ENCODE measurements at places on chromosomes 7 and 10. TPM values are rescaled to one million over a fixed set of nuclear protein-coding genes. Genes with fewer than 3 reads are reported as not detected.

FANK1 gene
- total RNA-seq, result 1.4 TPM

CROT gene
- total RNA-seq, result 6.6 TPM

SPDYE6 gene
- not detected for total RNA-seq

CNNM2 gene
- total RNA-seq, result 3.2 TPM

ADAM22 gene
- total RNA-seq, result 1.4 TPM

LIPK gene
- total RNA-seq, result not detected

TCF7L2 gene
- total RNA-seq, result 21.8 TPM

CDH23 gene
- not detected for total RNA-seq

GDF2 gene
- not detected for total RNA-seq

SDK1 gene
- 3.9 TPM for total RNA-seq

UNC5B gene
- total RNA-seq, result 2.5 TPM

C10orf88 gene
- 13.2 TPM for total RNA-seq

CALML3 gene
- not detected for total RNA-seq

HIF1AN gene
- total RNA-seq, result 33.8 TPM

NACAD gene
- total RNA-seq, result 4.3 TPM

SPDYE5 gene
- total RNA-seq, result 0.16 TPM

NEUROG3 gene
- total RNA-seq, result not detected

RBP4 gene
- not detected for total RNA-seq

TRIM50 gene
- not detected for total RNA-seq

NCAPG2 gene
- total RNA-seq, result 62.3 TPM

HDAC9 gene
- 11.6 TPM for total RNA-seq

H2BK1 gene
- not detected for total RNA-seq

NANOS1 gene
- 0.40 TPM for total RNA-seq

MSMB gene
- not detected for total RNA-seq

PTF1A gene
- total RNA-seq, result not detected

GJD4 gene
- not detected for total RNA-seq

PON1 gene
- total RNA-seq, result not detected

PLEKHS1 gene
- not detected for total RNA-seq

ZNF789 gene
- 21.6 TPM for total RNA-seq

LIPM gene
- total RNA-seq, result not detected

OR9A2 gene
- total RNA-seq, result not detected

SAP25 gene
- total RNA-seq, result 2.4 TPM

VPS37D gene
- total RNA-seq, result 2.0 TPM

ZRANB1 gene
- total RNA-seq, result 17.3 TPM

TBX20 gene
- not detected for total RNA-seq

AKR1B1 gene
- total RNA-seq, result 160 TPM

Measured in endothelial cell of umbilical vein (primary cell).